ENCODE measurements at places on chromosomes 12 and 14.

DNA sequence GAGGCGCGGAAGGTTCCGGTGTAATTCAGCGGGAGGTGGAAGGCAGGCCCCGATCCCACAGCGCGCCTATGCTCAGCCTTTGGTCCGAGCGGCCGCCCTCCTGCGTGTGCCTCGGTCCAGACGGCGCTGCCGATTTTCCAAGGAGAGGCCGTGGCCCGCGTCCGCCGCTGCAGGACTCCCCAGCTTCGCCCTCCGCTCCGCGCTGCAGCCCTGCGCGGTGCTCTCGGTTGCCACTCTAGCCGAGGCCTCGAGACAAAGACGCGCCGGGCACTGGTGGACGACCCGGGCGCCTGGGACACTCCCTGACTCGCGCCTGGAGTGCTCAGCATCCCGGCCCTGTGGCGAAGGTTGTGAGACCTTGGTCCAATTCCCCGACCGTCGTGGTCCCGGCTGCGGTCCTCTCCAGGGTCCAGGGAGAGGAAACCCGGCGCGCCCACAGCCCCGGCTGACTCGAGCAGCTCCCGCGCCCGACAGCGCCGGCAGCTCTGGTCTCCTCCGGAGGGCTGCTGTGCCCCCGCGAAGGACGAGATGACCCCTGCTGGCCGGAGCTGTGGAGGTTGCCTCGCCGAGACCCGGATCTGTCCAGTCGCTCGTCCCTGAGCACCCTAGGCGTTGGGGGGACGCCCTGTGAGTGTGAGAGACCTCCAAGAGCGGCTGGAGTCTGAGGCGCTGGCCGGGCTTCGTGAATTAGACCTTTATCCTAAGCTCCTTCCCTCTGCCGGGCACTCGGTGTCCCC is 6.5 kb downstream of the HOXC12 start:
- no peak for DNase-seq

GRCh38 chr14:75301666-75302325 is 23.2 kb downstream of the FOS start:
- peak; percentile 90 for DNase-seq

GRCh38 chr12:40559865-40560264 is 132.4 kb upstream of the CNTN1 start:
- no peak for DNase-seq

DNA sequence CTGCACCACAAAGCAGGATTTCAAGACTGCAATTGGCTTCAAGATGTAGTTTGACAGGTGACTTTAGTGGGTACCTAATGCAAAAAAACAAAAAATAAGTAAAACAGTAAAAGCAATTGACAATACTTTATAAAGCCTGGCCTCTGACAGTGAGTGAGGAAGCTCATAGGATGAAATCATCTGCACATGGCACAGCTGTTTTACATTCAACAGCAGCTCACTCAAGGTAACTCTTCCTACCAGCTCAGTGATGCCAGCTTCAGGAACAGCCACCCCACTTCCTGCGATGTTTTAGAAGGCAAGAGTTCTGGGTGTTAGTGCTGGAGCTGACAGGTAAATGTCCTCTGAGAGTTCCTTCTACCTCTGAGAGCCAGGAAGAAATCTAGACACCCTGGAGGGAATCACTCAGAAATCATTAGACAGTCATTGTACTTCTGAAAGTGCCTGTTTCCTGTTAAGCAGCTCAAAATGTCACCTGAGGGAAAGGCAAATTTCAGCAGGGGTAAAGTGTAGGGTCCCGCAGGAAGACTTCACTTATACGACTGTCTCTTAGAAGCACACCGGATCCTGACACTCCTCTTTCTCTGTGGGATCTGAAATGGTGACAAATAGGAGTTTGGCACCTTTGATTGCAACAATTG is 99.9 kb downstream of the FOXN3 start:
- DNase-seq, result peak; percentile 24

- peak; percentile 46 for DNase-seq
Measured at GRCh38 chr12:22377731-22378496, 43.4 kb upstream of the ST8SIA1 start.

GRCh38 chr14:90795744-90796143 is 20.5 kb downstream of the TTC7B start:
- peak; percentile 62 for DNase-seq

- DNase-seq, result no peak
Measured at GRCh38 chr12:119593578-119594398, at the start of gene TMEM233. TMEM233 (plus strand) TSS chr12:119593774; CDS start chr12:119593849, 75 bp downstream.

GRCh38 chr14:48140804-48141203 is 465.4 kb upstream of the MDGA2 start:
- DNase-seq, result no peak

- DNase-seq, result no peak
Measured at GRCh38 chr14:91290986-91291385, 46.5 kb upstream of the GPR68 start.

DNA sequence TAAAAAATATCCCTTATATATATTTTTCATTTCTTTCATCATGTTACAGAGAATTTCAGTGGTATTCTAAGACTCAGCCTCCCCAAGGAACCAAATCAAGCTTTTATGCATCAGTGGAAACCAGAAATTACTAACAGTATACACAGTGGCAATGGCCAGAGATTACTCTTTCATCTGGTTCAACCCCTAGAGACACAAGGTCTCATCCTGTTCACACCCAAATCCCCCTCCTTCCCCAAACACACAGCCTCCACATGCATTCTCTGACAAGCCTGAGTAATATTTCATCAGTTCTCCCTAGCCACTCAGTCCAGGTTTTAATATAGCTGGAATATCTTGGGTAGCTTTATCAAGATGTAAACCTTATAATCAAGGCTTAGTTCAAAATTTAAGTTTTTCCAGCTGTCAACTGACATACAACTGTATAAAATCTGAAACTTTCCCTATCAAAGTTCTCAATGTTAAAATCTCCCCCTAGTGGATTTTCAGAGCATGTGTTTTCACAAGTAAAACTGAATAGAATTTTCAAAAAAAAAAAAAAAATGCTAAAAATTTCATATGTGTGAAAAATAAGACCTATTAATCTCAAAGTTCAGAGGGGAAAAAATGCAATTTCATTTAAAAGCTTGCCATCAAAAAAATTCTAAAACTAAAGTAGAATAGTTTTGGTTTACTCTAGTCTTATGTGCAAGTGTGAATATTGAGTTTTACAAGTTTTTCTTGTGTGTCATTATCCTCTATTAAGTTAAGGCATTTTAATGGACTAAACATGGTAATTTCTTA is 10.5 kb upstream of the SSTR1 start:
- DNase-seq, result no peak

GRCh38 chr14:37592482-37593408 is 2.3 kb downstream of the FOXA1 start:
- DNase-seq, result no peak

GRCh38 chr14:69591317-69591716 is 16.6 kb upstream of the CCDC177 start:
- no peak for DNase-seq

GRCh38 chr12:11777451-11777850 is 128.0 kb downstream of the ETV6 start:
- no peak for DNase-seq

DNA sequence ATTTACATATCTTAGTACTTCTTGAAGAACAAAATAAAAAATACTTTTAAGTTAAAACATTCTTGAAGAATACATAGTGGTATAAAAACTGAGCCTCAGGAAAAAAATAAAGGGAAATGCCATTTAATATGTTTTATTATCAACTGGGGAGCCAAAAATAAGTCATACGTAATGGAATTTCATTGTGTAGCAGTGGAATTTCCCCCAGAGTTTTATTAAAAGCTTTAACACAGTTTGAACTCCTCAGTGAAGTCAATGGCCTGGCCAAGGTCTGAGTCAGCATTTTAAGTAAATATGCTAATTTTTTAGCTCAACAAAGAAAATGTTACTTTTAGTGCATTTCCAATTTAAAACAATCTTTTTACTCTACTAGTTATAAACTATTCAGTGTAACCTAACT is 350.1 kb upstream of the ATP2B1 start:
- no peak for DNase-seq

GRCh38 chr12:29316752-29317151 is 64.2 kb downstream of the ERGIC2 start:
- no peak for DNase-seq

- DNase-seq, result no peak
Measured at GRCh38 chr14:70032447-70032846, 153.2 kb downstream of the SMOC1 start.

DNA sequence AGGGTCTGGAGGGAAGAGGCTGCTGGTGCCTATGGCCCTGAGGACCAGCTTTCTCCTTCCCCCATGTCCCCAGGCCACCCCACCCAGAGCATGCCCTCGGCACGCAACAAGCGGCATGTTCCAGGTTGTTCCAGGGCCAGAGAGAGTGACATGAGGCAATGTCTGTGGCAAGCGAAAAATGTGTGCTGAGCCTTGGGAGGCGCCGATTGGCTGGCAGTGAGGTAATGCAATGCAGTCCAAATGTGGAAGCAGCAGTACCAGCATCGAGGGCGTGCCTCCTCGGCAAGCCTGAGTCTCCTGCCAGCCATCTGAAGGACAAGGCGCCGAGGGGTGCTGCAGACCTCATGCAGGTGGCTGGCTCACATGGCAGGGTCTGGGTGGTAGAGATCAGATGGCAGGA is 423.8 kb downstream of the NRXN3 start:
- no peak for DNase-seq

- DNase-seq, result no peak
Measured at GRCh38 chr12:84813780-84814663, 98.6 kb downstream of the SLC6A15 start.

- DNase-seq, result peak; percentile 46
Measured at GRCh38 chr12:1262011-1262410, 271.0 kb downstream of the ERC1 start.

GRCh38 chr12:22802883-22803630 is 178.1 kb downstream of the ETNK1 start:
- no peak for DNase-seq

All from suppressor macrophage (primary cell).